ENCODE measurements at places on chromosomes 11 and 22. TPM values are rescaled to one million over a fixed set of nuclear protein-coding genes. Genes with fewer than 3 reads are reported as not detected.

- no peak for DNase-seq
These were observed 11.0 kb downstream of the RAB36 start for GRCh38 chr22:23156286-23156685.

GRCh38 chr11:62419943-62420342, 1.1 kb downstream of the SCGB1A1 start:
- DNase-seq, result no peak

GRCh38 chr11:13118194-13118593, 109.1 kb downstream of the RASSF10 start:
- peak; percentile 87 for DNase-seq

GRCh38 chr11:106998116-106998915, 20.0 kb downstream of the GUCY1A2 start:
- DNase-seq, result peak; percentile 75

DNA sequence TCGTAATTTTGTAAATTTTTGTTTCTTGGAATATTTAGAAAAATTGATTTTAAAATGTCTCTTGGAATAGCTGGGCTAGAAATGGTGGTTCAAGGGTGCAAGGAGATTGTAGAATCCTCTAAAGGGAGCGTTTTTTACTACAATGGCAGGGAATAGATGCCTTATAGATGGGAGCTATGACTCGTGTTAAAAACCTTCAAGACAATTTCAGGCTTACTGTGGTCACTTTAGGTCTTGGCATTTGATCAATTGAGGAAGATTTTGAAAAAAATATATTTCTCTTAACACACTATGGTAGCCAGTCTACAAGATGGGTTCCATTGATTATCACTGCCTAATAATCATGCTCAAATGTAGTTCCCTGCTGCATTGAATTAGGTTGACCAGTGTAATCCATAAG, 25.0 kb downstream of the METTL15 start:
- DNase-seq, result peak; percentile 2

DNA sequence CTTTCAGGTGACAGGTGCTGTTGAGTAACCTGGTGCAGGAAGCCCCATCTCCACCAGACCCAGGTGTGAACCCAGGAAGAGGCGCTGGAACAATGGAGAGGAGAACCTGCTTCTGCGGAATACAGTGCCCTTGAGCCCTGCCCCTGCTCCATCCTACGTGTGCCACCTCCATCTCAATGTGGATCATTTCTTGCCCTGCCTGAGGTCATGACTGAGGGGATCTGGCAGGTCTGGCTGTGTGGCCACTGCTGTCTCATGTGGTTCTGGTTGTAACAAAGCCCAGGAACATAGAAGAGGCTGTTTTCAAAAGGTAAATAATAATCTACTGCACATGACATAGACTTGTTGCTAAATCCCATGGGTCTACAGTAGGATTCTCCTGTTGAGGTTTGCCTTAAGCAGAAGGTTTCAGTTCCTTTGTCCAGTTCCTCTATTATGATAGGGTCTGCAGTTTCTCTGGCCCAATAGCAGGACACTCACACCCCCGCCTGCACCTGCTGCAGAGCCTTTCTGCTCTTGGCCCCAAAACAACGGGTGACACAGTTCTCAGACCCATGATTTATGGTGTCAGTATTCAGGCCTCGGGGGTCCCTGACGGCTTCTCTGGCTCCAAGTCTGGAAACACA, 113.5 kb upstream of the IGLL5 start:
- no peak for DNase-seq

KCNK4 gene
- not detected for total RNA-seq

GRCh38 chr11:57324154-57324885, 432 bp downstream of the TNKS1BP1 start:
- peak; percentile 52 for DNase-seq

GRCh38 chr11:15104166-15104565, 10.6 kb upstream of the INSC start:
- no peak for DNase-seq

DNA sequence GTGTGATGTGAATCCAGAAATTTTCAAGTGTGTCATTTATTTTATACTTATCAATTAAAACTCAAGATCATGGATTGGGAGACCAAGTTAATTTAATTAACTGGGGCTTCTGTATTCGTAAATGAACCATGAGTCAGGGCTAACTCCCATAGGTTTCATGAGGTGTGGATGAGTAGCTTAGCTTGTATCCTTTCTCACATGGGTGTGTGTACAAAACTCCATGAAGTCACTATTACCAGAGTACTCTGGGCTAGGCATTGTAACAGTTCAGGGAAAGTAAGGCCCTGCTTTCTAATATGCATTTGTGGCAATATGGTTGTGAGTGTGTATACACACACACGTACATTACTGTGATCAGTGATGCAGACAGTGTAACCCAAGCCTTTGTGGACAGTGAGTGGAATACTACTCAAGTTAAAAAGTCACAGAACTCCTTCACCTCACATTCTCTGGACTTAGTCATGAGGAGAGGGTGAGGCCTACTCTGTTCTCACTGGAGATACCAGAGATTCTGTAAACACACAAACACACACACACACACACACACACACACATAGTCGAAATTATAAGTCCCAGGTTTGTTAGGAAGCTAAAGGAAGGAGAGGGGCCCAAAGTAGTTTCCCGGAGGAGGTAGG, 3.5 kb downstream of the CNTF start:
- DNase-seq, result peak; percentile 26

KLHDC7B gene
- total RNA-seq, result 2.4 TPM

PLEKHB1 gene
- total RNA-seq, result 1.1 TPM

- peak; percentile 42 for DNase-seq
These were observed 82.0 kb downstream of the KIRREL3 start for GRCh38 chr11:126918556-126918955.

DNA sequence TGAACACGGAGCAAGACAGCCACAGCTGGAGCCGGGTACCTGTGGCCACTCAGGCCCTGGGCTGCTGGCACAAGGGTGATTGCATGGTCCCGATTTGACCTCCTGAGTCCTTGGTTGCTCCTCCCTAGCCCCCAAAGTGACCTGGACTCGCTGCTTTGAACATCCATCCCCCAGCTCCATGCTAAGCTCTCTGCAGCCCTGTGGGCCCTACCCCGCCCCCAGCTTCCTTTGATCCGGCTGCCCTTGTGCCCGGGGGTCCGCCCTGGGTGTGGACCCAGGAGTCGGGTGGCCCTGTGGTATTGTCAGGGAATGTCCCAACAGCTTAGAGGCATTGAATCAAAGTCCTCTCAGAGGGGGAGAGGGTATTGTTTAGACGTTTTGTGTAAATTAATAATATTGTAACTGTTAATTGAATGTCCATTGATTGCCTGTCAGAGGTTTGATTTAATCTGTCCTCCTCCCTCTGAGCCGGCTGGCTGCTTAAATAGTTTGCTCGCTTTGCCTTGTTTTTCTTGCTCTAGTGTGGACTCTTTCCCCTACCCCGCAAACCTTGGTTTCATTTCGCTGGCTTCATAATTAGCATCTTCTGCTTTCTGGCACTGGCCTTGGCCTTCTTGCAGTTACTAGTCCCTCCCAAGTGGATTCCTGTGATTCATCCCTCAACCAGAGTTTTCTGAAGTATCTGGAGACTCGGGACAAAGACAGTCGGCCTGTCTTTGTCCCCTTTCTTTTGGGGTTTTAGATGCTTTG, 20.7 kb downstream of the GRIK4 start:
- peak; percentile 56 for DNase-seq

DNA sequence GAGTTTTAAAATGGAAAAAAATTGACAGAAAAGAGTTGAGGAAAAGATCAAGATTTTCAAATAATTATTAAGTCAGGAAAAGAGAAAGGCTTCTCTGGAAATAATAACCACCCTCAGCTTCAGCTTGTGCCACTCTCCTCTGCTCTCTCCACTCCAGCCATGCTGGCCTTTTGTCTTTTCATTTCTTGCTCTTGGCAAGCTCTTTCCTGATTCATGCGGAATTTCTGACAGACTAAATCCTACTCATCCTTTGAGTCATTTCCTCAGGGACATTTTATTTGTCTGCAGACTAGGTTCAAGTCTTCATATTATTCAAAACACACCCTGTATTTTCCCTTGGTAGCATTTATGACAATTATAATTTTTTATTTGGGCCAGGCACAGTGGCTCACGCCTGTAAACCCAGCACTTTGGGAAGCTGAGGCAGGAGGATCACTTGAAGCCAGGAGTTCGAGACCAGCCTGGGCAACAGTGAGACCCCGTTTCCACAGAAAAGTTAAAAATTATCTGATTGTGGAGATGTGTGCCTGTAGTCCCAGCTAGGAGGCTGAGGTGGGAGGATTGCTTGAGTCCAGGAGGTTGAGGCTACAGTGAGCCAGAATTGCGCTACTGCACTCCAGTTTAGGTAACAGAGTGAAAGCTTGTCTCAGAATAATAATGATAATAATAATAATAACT, 7.8 kb upstream of the P4HA3 start:
- DNase-seq, result peak; percentile 93

MS4A5 gene
- not detected for total RNA-seq

DNA sequence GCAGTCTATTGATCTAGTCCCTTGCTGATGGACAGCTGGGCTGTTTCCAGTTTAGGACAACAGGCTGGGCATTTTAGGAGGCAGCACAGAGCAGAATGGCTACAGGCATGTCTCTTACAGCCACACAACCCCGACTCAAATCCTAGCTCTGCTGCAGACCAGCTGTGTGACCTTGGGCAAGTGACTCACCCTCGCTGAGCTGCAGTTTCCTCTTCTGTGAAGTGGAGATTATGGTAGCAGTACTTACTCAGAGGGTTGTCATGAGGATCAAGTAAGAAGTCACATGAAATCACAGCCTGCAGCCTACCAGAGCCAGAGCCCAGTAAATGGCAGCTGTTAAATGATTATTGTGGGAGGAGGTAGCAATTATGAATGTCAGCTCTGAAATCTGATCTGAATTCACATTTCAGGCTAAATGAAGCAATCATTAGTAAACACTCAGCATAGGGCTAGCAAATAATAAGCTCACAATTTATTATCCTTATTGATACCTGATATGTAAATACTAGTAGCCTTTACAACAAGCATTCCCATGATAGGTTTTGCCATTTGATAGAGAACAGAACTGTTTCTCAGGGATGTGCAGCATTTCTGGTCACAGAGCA, 58.9 kb downstream of the MYEOV start:
- peak; percentile 84 for DNase-seq

KLHL35 gene
- 3.8 TPM for total RNA-seq

- peak; percentile 91 for DNase-seq
These were observed 53.5 kb downstream of the TEAD1 start for GRCh38 chr11:12727563-12728211.

DNA sequence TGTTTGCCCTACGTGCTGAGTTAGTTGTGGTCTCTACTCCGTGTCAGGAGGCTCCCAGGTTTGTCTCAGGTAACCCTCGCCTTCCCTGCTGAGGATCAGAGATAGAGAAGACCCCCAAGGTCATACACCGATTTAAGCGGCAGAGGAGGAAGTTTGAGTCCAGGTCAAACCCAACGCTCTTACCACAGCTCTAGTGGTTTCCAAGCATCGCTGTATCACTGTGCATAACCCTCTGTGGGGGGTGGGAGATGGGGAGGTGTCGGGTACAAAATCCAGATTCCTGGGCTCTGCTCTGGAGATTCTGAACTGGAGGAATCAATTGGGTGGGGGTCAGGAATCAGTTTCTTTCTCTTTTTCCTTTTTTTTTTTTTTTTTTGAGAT, 627 bp downstream of the DNAJC4 start:
- no peak for DNase-seq

ANO1 gene
- not detected for total RNA-seq

- DNase-seq, result no peak
These were observed 62.0 kb upstream of the PTPRJ start for GRCh38 chr11:47918370-47918690.

DNA sequence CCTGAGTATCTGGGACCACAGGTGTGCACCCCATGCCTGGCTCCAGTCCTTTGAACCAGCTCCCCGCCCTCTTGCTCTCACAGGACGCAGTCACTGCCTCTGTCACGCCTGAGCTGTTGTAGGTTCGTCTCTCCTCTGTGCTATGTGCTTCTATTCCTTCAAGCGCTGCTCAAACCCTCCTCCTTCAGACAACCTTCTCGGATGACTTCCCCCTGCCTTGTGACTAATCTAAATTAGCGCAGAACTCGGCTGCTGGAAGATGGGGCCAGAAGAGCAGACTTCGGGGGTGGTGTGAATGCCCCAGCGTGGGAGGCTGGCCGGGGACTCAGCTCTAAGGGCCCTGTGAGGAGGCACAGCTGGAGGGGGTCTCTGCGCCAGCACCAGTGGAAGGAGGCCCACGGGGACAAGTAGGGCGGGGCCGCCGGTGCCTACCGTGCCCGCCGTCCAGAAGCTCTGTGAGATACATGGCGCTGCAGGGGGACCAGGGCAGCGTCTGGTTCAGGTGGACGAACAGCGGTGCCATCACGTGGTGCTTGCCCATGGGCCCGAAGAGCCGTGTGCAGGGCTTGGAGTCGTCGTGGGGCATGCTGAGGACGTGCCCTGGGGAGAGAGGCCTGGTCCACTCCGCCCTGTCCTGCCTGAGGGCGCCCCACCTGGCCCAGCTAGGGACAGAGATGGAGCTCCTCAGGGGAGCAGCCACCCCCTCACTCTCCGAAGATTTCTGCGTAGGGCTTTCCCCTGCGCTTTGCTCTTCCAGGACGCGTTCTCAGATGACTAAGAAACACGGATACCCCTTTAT, 12.5 kb downstream of the ADAMTS8 start:
- no peak for DNase-seq

- no peak for DNase-seq
These were observed 27.7 kb upstream of the MUC5B start for GRCh38 chr11:1194977-1195681.

- DNase-seq, result peak; percentile 62
These were observed 787 bp downstream of the LRRC10B start for GRCh38 chr11:61509043-61510029.

DNA sequence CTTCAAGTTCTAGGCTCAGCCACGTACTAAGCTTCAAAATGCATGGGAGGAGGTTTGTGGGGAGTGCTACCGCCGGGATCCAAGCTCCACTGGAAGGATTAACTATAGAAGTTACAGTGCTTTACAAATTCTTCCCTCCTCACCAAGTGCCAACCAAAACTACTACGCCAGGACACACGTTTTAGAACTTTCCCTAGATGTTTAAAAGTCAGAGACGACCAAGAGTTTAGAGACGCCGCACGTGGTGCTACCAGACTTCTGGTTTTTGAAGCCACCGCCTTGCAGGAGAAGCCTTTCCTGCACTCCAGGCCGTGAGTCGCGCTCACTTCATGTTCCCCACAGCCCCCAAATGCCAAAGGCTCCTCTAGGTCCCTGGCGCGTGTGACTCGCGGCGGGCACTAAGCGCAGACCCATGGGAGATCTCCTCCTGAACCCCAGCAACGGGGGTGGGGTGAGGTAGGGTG, 734 bp downstream of the SNU13 start:
- DNase-seq, result peak; percentile 36

GRCh38 chr11:70667767-70668166, 269.4 kb downstream of the CTTN start:
- DNase-seq, result no peak

GRCh38 chr11:123839131-123839530, 33.0 kb upstream of the OR6M1 start:
- no peak for DNase-seq

SERPING1 gene
- total RNA-seq, result 77.0 TPM

- DNase-seq, result no peak
These were observed 18.3 kb downstream of the RPL3 start for GRCh38 chr22:39301108-39301507.

DNA sequence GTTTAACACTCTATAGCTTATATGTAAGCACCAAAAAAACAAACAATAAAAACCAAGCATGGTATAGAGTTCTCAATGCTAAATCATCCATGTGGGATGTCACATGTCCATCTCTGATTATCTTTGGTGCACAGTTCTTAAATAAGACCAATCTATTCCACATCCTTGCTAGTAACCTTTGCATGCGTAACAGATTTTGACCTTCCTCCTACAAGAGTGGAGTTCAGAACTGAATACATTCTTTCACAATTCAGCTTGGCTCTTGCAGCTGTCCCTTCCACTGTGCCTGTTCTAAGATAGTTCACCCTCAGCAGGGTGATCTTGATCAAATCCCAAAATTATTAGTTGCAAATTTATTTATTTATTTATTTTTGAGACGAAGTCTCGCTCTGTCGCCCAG, 21.1 kb downstream of the PRR14L start:
- DNase-seq, result no peak
